Activated naive CD4-positive, alpha-beta T cell treated with anti-CD3 and anti-CD28 coated beads, Interleukin-2, amount 50 U/mL, for 16 hours (primary cell): ENCODE measurements at places on chromosomes 13 and 19.

- DNase-seq = no peak
Observed at GRCh38 chr13:36763126-36763722, 55.8 kb upstream of the RFXAP start.

- no peak for DNase-seq
Observed at GRCh38 chr13:36766295-36766694, 52.7 kb upstream of the RFXAP start.

DNA sequence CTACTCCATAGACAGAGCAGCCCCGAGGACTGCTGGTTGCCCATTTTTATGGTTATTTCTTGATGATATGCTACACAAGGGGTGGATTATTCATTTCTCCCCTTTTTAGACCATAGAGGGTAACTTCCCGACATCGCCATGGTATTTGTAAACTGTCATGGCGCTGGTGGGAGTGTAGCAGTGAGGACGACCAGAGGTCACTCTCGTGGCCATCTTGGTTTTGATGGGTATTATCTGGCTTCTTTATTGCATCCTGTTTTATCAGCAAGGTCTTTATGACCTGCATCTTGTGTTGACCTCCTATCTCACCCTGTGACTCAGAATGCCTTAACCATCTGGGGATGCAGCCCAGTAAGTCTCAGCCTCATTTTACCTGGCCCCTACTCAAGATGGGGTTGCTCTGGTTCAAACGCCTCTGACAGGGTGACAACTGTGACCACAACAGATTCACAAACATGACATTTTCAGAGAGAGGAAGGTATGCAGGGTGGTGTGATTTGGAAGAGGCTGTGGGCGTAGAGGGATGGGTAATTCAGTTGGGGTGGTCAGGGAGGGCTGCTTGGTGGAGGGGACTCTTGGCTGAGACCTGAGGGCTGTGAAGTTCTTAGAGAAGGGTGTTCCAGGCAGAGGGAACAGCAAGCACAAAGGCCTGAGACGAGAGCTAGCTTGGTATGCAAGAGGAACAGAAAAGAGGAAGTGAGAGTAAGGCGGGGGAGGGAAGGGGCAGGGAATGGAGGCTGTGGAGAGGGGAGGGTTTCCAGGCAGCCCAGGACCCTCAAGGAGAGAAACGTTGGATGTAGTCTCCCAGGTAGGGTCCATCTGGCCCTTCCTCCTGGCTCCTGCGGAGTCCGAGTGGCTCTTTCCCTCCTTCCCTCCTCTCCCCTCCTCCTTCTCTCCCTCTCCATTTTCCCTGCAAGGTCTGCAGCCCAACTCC lies 23.5 kb downstream of the FAM187B start:
- no peak for DNase-seq

DNA sequence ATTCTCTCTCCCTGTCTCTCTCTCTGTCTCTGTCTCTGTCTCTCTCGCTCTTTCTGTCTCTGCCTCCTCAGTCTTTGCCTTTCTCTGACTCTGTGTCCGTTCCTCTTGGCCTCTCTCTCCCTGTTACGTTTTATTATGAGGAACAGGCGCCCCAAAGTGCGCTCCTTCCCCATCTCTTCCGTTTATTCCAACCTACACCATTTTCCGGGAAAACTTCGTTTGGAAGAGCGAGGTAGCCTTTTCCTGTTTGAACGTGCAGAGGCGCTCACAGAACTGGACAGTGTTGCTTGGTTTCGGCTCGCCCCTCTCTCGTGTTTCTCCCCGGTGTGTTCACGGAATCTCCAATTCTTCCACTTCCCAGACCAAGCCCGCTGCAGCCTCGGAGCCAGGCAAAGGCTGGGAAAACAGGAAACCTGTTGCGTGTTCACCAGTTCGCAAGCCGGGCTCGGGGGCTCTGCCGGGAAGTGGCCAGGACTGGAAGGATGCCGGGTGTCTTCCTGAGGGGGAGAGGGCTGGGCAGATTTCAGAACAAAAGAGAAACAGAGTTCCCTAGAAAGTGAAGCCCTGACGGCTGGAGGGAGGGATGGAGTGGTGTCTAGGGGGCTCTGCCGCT lies 605 bp downstream of the TMEM255B start:
- DNase-seq = no peak

GRCh38 chr13:112940236-112940635 lies 28.8 kb upstream of the MCF2L start:
- no peak for DNase-seq

DNA sequence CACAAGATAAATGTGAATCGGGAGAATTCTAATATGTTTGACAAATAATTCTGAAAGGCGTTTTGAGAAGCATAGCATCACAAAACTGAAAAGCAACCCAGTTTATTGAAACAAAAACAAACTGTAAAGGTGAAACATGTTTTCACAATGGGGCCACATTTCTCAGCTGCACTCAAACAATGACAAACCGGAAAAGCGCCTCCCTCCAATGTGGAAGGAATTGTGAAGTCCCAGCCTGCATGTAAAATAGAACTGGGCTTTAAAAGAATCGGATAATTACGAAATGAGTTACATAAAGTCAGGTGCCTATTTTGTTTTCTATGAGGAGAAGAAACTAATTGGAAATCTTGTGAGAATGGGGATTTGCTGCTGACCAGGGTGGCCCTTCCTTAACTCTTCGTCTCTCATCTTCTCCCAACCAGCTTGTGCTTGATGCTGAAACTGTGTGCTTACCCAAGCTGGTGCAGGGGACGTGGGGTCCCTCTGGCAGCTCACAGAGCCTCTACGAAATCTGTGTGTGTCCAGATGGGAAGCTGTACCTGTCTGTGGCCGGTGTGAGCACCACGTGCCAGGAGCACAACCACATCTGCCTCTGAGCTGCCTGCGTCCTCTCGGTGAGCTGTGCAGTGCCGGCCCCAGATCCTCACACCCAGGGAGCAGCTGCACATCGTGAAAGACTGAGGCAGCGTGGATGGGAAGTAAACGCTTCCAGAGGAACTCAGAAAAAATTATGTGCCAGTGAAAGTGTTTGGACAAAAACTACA lies 109.4 kb downstream of the SACS start:
- no peak for DNase-seq

GRCh38 chr13:113267642-113268405 lies 29.2 kb upstream of the LAMP1 start:
- no peak for DNase-seq

- no peak for DNase-seq
Observed at GRCh38 chr19:13255041-13255718, 105.0 kb downstream of the IER2 start.

- DNase-seq = no peak
Observed at GRCh38 chr13:42367831-42368230, 95.9 kb downstream of the AKAP11 start.

DNA sequence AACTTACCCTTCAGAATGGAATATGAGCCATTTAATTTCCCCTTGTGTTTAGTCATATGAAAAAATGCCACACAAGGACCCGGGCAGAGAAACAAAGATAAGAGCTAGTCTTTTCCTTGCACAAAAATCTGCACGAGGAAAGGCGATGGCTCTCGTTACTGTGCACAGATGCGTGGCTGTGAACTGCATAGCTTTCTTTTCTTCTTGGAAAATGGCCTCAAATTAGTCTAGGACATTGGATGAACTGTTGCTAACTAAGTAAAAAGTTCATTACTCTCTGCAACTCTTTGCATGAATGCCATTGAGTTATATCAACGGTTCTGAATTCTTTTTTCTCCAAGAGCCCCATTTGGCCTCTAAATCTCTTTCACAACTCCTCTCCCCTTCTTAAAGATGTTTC lies 125.2 kb downstream of the COG6 start:
- DNase-seq = no peak

- no peak for DNase-seq
Observed at GRCh38 chr19:33878910-33879810, 82.5 kb downstream of the KCTD15 start.

DNA sequence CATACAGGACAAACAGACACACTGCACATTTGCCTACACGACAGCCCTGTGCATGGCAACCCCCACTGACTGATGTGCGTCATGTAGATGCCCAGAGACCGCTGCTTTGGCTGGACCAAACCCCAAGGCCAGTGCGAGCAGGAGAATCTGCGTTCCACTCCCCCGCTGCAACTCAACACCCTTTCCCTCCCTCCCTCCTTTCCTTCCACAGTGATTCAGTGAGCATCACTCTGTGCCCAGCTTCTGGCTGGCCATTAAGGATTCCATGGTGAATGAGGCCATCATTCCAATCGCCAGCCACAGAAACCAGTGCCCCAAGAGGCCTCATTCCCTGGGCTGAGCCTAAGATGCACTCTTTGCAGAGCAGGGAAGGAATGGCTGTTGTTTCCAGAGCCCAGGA lies 61.6 kb downstream of the GSX1 start:
- no peak for DNase-seq

GRCh38 chr19:50548191-50549058 lies 19.8 kb downstream of the LRRC4B start:
- DNase-seq = no peak

DNA sequence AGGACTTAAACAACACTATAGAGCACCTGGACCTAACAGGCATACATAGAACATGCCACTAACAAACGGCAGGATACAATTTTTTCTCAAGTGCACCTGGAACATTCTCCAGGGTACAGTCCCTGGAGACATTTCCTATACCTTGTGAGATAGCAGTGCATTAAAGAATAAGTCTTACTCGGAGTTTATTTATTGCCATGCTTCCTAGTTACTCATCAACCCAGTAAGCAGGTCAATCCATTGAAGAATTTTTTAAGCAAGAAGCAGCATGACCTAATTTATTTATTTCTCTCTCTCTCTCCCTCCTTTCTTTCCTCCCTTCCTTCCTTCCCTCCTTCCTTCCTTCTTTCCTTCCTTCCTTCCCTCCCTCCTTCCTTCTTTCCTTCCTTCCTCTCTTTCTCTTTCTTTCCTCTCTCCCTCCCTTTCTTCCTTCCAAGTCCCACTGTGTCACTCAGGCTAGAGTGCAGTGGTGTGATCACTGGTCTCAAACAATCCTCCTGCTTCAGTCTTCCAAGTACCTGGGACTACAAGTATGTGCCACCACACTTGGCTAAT lies 6.6 kb upstream of the TFDP1 start:
- no peak for DNase-seq

DNA sequence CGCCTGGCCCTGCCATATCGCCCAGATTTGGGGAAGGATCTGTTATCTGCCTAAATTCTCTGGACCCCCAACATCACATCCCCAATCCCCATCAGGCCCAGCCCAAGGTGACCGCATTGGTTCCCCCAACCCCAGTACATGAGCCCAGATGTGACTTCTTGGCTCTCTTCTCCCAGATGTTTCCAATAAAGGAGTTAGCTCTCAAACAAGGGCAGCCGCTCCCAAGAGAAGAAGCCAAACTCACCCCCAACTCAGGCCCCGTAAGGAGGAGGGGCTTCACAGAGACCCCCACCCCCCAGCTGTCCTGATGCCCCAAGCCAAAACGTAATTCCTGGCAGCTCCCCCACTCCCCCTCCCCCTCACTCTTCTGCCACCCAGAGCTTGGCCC lies 6.9 kb downstream of the FBN3 start:
- DNase-seq = no peak

GRCh38 chr19:56367829-56368711 lies 25.3 kb downstream of the ZNF582 start:
- DNase-seq = peak; percentile 78

GRCh38 chr19:38862321-38863059 lies 12.7 kb upstream of the HNRNPL start:
- no peak for DNase-seq

DNA sequence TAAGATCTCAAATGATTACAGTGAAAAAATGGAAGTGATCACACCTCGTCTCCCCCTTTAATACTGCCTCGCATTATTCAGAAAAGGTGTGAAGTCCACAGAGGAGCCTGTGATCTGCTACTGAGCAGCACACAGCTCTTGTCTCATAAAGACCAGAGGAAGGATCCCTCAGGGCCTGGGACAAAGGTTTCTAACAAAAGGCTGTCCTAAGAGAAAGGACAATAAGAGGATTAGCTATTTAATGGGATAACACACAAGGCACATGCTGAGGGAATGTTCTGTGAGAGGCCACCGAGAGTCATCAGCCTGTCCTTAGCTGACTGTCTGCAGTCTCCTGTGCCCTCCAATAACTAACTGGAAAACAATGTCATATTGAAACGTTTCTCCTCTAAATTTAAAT lies 26.7 kb downstream of the EBPL start:
- DNase-seq = no peak

DNA sequence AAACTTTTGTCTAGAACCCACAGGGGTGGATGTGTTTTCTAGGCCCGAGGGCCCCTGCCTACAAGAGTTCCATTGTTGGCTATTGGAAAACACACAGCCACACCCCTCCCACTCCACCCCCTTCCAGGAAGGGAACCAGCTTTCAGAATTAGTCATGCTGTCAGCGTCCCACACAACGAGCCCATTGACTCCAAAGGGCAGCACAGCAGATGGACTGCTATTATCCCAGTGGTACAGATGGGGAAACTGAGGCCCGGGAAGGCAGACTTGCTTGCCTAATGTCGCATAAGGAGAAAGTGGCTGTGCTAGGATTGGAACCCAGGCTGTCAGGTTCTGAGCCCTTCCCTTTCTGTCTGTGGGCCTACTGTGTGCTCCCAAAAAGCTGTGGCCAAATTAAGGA lies 8.1 kb upstream of the FXYD3 start:
- DNase-seq = no peak

- DNase-seq = no peak
Observed at GRCh38 chr19:55228015-55228391, 560 bp downstream of the TMEM86B start.

DNA sequence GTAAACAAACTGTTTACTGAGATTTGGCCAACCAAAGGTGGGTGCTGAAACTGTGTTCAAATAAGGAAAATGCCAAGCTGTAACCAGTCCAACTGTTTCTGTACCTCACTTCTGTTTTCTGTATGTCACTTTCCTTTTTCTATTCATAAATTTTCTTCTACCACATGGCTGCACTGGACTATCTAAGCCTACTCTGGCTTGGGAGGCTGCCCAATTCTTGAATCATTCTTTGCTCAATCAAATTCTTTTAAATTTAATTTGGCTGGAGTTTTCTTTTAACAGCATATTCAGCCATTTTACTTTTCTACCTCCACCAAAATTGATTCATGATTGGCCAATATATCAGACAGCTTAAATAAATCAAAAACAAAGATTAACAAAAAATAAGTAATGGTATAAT lies 1575.5 kb upstream of the SPRY2 start:
- no peak for DNase-seq

DNA sequence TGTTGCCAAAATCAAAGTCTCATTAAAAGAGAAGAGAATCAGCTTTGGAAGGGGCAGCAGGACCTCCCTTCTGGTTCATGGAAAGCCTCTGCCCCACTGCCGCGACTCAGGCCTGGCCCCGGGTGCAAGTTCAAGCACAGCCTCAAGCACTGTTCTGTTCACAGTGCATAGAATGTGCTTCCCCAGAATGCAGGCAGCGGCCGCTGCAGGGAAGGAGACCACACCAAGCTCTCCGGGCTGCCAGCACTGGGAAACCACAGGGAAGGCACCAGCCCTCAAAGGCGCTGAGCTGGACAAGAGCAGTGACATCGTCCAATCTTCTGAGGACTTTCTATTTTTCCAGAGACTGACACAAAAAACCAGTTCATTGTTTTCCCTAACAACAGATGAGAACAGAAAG lies 55.5 kb downstream of the CRYL1 start:
- no peak for DNase-seq

GRCh38 chr13:20547479-20547908 lies 19.5 kb upstream of the IFT88 start:
- DNase-seq = no peak
